ENCODE measurements at places on chromosomes 11 and 22.

- no peak for DNase-seq
Measured at GRCh38 chr11:118610773-118611432, 3.5 kb downstream of the PHLDB1 start.

DNA sequence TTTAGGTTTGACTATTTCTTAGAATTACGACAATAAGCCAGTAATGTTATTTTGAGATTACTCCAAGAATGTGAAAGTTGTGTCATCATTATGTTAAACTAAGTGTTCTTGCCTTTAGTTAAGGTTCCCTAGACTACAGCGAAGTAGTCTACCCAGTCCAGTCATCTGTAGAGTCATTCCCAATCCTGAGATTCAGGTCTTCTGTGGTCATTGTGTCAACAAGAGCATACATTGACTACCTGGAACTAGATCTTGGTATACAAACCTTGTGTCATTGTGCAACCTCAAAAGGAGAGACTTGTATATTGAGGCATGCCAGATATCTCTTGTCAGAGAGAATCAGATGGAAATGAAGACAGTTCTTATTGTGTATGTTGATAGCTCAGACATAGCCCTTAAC lies 115.9 kb downstream of the ATM start:
- no peak for DNase-seq

DNA sequence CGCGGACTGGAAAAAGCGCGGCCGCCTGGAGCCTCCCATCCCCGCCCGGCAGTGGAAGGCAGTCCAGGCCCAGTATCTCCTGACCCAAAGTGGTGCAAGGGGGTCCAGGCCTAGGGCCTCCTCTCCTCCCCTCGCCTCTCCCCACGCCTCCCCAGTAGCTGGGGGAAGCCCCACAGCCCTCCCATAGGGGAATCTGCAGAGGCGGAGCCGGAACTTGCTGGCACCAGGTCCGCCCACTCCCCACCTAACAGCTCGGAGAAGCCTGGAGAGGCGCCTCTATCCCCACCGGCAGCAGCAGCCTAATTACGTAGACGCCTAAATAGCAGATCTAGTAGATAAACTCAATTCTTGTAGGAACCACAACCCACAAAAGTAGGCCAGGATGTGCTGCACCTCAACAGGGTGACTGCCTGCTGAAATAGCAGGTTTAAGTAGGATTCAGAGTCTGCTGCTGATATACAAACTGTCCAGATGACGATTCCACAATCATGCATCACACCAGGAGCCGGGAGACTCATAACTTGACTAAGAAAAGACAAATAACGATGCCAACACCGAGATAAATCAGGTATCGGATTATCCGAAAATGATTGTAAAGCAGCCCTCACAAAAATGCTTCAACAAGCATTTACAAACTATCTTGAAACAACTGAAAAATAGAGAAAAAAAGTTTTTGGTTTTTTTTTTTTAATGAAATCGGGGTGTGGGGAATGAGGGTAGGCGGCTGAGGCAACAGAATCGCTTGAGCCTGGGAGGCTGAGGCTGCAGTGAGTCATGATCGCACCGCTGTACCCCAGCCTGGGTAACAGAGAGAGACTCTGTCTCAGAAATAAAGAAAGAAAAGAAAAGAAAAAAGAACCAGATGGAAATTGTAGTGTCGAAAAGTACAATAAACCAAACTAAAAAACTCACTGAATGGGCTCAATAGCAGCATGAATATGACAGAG lies 11.4 kb upstream of the BRD1 start:
- no peak for DNase-seq

GRCh38 chr11:69705901-69706787 lies 2.3 kb upstream of the FGF19 start:
- DNase-seq = no peak

- DNase-seq = no peak
Measured at GRCh38 chr11:59199546-59200422, 12.9 kb downstream of the MPEG1 start.

- DNase-seq = no peak
Measured at GRCh38 chr22:23777776-23778576, 5.3 kb downstream of the MMP11 start.

DNA sequence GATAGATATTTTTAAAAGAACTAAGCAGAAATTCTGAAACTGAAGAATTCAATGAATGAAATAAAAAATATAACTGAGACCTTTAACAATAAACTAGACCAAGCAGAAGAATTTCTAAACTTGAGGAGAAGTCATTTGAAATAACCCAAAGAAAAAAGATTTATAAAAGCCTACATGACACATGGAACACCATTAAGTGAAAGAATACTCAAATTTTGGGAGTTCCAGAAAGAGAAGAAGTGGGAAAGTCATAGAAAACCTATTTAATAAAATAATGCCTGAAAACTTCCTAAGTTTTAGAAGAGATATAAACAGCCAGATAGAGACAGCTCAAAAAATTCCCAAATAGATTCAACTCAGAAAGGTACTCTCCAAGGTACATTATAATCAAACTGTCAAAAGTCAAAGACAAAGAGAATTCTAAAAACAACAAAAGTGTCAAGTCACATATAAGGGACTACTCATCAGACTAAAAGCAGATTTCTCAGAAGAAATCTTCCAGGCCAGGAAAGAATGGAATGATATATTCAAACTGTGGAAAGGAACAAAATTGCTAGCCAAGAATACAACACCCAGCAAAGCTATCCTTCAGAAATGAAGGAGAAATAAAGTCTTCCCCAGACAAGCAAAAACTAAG lies 72.9 kb upstream of the GNAZ start:
- no peak for DNase-seq

- peak; percentile 59 for DNase-seq
Measured at GRCh38 chr22:44782363-44782963, 30.1 kb downstream of the ARHGAP8 start.

DNA sequence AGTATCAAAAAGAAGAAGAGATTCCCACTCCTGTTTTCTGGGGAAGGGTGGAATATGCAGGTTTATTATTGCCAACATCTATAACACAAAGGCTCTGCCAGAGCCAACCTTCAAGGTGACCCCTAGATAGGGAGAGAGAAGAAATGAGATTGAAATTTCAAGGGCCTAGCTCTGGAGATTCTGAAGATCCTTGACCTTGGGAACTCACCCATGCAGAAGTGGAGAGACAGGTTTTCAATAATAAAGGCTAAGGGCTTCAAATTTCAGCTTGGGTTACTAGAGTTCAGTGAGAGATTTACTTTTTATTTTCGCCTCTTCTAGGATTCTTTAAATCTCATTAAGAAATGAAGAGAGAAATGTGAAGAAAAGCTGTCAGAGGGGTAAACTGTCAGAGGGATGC lies 98.4 kb downstream of the CD44 start:
- no peak for DNase-seq

GRCh38 chr11:124085583-124085982 lies 29.7 kb upstream of the VWA5A start:
- no peak for DNase-seq

DNA sequence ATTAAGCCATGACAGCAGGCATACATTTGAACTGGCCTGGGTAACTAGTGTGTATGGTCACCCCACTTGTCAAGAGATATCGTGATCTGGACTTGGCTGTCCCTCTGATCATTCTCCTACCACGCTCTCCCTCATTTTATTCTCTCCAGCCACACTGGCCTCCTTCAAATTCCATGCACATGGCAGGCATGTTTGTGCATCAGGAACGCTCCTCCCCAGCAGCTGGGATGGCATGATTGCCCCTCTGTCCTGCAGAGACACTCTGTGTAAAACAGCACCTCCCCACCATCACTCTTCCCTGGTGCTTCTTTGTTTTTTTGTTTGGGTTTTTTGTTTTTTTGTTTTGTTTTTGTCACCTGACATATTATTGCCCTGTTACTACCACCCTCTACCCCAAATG lies 31.5 kb upstream of the SCGB1A1 start:
- no peak for DNase-seq

DNA sequence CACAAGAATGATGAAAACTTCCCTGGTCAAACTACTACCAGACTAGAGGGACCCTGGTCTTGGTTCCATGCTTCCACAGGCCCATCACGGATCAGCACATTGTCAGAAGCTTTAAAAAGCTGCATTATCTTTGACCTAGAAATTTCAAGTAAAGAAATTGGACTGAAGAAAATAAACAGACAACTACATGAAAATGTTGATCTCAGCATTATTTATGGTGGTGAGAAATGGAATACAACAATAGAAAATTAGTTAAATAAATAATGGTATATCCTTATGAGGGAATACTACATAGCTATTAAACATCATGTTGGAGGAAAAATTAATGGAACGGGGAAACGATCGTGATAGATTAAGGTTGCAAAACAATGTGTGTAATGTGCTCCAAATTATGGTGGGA lies 13.7 kb downstream of the TENM4 start:
- DNase-seq = no peak

GRCh38 chr11:36091256-36091811 lies 147.5 kb downstream of the LDLRAD3 start:
- DNase-seq = no peak

DNA sequence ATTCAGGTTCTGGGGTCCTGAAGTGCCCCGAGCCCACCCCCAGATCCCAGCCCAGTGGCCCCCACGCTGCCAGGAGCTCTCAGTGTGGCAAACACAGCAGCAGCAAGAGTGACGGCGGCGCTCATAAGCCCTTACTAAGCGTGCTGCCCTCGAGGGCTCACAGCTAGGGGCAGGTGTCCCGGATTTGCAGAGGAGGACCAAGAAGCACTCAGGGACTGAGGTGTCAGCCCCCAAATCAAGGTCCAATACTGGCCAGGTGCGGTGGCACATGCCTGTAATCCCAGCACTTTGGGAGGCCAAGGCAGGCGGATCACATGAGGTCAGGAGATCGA lies 25.4 kb downstream of the CELSR1 start:
- no peak for DNase-seq

DNA sequence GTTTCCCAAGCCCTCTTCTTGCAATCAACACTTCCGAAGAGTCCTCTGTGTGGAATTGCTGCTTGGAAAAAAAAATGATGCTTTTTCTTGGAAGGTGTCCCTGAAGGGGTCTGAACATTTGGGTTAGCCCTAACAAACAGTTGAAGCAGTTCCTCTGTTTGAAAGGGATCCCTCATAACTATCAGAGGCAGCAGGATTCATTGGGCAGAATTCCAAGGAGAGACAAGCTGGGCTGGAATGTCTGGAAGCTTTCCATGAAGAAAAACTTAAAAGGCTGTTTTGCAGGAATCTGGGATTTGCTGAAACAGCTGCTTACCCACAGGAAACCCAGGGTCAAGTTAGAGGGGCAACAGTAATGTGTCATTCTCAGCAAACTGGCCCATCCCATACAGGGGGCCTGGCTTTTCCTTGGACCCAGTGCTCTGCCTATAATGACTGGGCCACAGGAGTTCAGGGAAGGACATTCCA lies 3.1 kb downstream of the CSNK2A3 start:
- no peak for DNase-seq

GRCh38 chr11:102914238-102915043 lies 39.7 kb upstream of the MMP12 start:
- DNase-seq = no peak
